CD4-positive, alpha-beta T cell (primary cell): ENCODE measurements at places on chromosomes 12 and 14. TPM values are rescaled to one million over a fixed set of nuclear protein-coding genes. Genes with fewer than 3 reads are reported as not detected.

- no peaks in the 10 kb centered on the region for H3K36me3 ChIP-seq
- no peaks in the 10 kb centered on the region for H3K27me3 ChIP-seq
- no peak for DNase-seq
- no peaks in the 10 kb centered on the region for H3K4me1 ChIP-seq
These were observed 512.0 kb downstream of the FOXG1 start for GRCh38 chr14:29278301-29279263.

DNA sequence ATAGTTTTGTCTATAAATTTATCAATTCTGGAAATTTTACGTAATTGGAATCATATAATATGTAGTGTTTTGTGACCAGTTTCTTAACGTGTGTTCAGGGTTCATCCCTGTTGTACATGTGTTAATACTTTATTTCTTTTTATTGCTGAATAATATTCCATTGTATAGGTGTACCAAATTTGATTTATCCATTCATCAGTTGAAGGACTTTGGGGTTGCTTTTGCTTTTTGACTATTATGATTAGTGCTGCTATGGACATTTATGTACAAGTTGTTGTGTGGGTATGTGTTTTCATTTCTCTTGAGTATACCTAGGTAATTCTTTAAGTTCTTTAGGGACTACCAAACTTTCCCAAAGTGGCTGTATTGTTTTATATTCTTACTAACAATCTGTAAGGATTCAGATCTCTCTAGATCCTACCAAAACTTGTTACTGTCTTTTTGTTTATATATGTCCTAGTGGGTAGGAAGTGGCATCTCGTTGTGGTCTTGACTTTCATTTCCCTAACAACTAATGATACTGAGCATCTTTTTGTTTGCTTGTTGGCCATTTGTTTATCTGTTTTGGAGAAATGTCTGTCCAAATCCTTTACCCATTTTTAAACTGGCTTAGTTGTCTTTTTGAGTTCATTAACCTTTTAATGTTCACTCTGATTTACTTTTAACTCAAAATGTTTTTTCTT, 14.9 kb downstream of the VRK1 start:
- no peak overlapping the region for H3K27ac ChIP-seq
- H3K27me3 ChIP-seq = no peaks in the 10 kb centered on the region
- no peak for DNase-seq

DNA sequence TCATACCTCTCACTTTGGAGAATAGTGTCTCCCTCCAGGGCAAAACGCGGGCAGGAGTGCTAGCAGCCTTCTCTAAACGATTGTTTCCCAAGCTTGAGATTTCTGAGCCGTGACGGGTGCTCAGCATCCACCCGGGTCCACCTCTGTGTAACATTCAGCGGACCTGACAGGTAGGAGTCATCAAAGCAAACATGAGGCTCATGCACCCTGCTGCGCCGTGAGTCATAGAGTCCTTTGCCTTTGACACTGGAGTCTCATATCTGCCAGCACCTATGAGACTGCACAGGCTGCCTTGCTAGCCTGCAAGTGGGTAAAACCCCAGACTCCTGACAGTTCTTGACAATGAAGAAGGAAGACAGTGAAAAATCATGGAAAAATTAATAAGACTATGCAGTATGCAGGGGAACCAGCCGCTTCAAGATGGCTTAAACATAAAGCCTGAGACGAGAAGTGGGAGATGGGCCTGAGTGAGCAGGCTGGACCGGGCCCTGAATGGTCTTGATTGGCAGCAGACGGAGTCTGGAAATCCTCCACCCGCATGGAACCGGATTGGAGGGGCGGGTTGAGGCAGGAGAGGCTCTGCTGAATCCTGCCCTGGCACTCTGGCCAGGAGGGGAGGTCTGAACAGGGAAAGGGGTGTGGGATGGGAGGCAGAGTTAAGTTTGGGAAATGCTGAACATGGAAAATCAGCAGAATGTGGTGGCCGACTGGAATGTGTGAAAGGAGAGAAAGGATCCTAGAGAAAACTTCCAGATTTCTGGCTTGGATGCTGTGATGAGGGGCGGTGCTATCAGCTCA, 54.2 kb downstream of the LGMN start:
- no peak overlapping the region for H3K4me3 ChIP-seq
- no peak for DNase-seq
- no peak overlapping the region for H3K27ac ChIP-seq
- peaks cover 13% of the 10 kb centered on the region for H3K36me3 ChIP-seq

GRCh38 chr14:30385925-30386324, 173.0 kb upstream of the G2E3 start:
- no peak overlapping the region for H3K27ac ChIP-seq
- H3K27me3 ChIP-seq = peaks cover 3% of the 10 kb centered on the region
- H3K36me3 ChIP-seq = no peaks in the 10 kb centered on the region
- no peak overlapping the region for H3K4me3 ChIP-seq

- no peaks in the 10 kb centered on the region for H3K27me3 ChIP-seq
- H3K4me1 ChIP-seq = no peaks in the 10 kb centered on the region
- no peak overlapping the region for H3K4me3 ChIP-seq
These were observed 161.0 kb upstream of the RMST start for GRCh38 chr12:97301576-97301975.

GRCh38 chr14:73168691-73169090, 32.4 kb downstream of the PSEN1 start:
- H3K4me1 ChIP-seq = no peaks in the 10 kb centered on the region
- H3K36me3 ChIP-seq = peaks cover 73% of the 10 kb centered on the region
- no peaks in the 10 kb centered on the region for H3K27me3 ChIP-seq
- no peak for DNase-seq
- H3K27ac ChIP-seq = no peak overlapping the region

GRCh38 chr12:33296529-33296928, 143.1 kb downstream of the SYT10 start:
- no peaks in the 10 kb centered on the region for H3K36me3 ChIP-seq
- no peaks in the 10 kb centered on the region for H3K4me1 ChIP-seq
- H3K27me3 ChIP-seq = no peaks in the 10 kb centered on the region

GRCh38 chr14:62015945-62016344, 253.7 kb downstream of the SNAPC1 start:
- H3K27me3 ChIP-seq = peaks cover 2% of the 10 kb centered on the region
- no peak overlapping the region for H3K27ac ChIP-seq
- no peak for DNase-seq
- no peak overlapping the region for H3K4me3 ChIP-seq
- no peaks in the 10 kb centered on the region for H3K36me3 ChIP-seq

DNA sequence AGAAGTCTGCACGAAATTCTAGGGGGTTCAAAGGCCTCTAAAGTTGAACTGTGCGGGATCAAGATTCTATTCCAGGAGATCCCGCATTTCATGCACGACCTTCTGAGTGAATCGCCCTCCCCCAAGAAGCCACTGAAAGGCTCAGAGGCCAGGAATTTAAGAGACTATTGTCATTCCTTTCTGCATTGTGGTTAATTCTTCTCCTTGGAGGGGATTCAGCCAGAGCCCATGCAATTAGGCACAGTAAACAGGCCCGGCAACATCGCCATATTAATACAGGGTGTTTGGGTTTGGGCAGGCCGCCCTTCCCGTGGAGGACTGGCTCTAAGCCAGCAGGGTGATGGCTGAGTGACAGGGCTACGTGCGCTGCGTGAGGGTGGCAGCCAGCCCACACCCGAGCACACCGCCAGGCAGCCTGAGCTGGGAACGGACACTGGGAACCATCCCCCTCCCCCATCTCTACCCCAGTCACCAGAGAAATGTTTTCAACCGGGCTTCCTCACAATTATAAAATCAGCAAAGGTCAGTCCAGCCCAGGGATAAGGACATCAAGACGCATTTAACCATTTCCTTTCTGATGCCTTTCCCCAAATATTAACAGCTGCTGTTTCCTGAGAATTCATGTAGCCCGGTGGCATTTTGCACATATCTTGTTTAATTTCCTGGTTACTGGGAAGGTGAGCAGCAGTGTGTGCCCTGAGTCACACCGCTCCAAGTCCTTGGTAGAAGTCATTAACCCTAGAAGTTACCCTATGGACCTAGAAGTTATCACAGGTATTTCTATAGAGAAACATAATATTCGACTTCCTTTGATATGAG, 12.5 kb downstream of the EGLN3 start:
- H3K36me3 ChIP-seq = no peaks in the 10 kb centered on the region
- no peaks in the 10 kb centered on the region for H3K27me3 ChIP-seq
- no peak for DNase-seq

The RHEBL1 gene
- 5.1 TPM for total RNA-seq

The KERA gene
- total RNA-seq = not detected

The TCL1B gene
- not detected for total RNA-seq

The PMCH gene
- total RNA-seq = not detected

The RTRAF gene
- total RNA-seq = 155 TPM

The FOXG1 gene
- not detected for total RNA-seq

The ASIC1 gene
- total RNA-seq = 1.5 TPM
